ENCODE measurements at places on chromosomes 6 and 20. TPM values are rescaled to one million over a fixed set of nuclear protein-coding genes. Genes with fewer than 3 reads are reported as not detected.

Gene TRAPPC3L
- total RNA-seq: not detected

Gene ZNF391
- total RNA-seq: 9.4 TPM

Gene PYGB
- total RNA-seq: 44.5 TPM

Gene TMEM244
- total RNA-seq: not detected

Gene TCP11
- total RNA-seq: not detected

DNA sequence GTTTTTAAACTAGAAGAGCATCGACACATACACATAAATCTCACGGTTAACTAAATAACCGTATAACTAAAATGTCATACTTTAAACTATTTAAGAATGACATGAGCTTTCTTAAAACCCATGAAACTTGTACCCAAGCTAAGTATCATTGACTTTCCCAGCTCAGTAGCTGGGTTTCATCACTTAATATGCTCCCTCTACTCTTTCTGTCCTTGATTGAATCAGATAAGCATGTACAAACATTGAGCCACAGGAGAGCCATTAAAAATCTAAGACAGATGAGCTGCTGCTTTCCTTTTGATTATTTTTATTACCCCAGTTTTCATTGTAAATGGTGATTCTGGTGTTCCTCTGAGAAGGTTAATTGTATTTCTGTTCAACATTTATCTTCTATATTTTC lies 115.8 kb downstream of the FOXO3 start:
- DNase-seq: no peak

GRCh38 chr6:23243854-23244253 lies 674.5 kb downstream of the HDGFL1 start:
- DNase-seq: no peak

- DNase-seq: no peak
These were observed 432.6 kb upstream of the CDH4 start for GRCh38 chr20:60819511-60819910.

DNA sequence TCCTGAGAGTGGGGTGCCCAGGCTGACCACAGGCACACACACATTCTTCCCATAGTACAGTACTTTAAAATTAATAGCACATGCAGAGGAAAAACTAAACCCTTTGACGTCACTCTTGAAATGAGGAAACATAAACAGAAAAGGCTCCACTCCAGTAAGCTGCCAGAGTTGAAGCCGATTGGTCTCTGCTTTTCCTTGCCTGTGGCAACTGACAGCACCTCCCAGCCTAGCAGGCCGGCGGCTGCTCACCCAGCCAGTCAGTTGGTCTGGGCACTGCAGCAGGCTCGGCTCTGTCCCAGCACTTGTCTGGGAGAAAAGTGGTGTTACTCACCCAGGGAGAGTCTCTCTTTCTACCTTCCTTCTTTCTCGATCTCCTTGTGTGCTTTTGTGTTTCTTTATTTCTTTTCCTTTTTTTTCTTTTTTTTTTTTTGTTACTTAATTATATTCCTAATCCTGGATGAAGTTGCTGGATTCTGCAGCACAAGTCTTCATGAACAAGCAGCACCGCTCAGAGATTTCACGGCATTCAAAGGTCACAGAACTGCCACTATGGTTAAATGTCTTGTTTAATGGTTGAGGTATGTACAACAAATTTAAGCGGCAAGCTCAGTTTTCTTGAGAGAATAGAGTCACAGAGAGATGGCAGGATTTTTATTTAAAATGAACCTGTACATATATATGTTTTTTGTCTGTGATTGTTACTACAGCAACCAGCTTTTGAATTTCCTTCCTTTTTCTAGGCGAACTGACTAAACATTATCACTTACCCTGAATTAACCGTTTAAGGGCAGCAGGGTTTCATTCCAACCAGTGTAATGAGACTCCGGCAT lies at the start of gene PDE7B:
Gene PDE7B, plus strand, starts transcription at position 260 of the 830 bp plus-strand sequence.
- DNase-seq: peak; percentile 63

DNA sequence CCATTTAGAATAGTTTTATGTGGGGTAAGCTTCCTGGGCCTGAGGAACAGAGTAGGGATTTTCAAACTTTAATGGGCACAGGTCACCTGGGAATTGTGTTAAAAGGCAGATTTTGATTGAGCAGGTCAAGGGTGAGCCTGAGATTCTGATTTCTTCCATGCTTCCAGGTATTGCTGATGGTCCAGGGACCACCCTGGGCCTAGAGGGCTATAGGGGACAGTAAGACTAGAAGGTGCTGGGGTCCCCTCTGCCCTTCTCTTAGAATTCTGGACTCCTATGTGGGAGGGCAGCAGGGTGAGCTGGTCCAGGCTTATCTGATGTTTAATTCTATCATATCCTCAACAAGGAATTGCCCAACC lies 2.6 kb downstream of the DDR1 start:
- DNase-seq: no peak

DNA sequence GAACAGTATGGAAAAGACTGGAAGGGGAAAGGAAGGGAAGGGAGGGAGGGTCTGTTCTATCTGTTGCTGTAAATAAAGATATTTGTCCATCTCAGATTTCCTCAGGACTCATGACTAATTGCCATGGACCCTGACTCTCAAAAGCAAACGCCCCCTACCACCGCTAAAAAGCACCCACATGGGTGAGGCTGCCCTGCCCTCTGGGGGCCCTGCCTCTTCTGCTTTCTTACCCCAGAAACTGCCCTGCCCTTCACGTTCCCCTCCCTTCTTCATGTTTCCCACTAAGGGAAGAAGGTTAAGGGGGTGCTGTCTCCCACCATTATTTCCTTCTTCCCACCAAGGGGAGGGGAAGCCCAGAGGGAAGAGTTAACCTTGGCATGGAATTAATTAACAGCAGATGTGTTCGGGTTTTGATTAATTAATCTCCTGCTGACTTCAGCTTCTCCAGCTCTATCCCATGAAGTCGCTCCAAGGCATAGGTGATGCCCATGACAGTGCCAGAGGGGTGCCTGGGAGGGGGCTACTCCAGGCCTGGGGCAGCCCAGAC lies 16.0 kb downstream of the MDFI start:
- DNase-seq: no peak

GRCh38 chr20:50172347-50173013 lies 18.1 kb upstream of the CEBPB start:
- DNase-seq: peak; percentile 93

Measured in WTC11 (cell line).